ENCODE measurements at places on chromosomes 13 and 19.

- peak; percentile 92 for DNase-seq
These were observed at the start of gene ZNF793 for GRCh38 chr19:37506387-37507166. ZNF793 (plus strand) TSS chr19:37506939; CDS start chr19:37523440, 16,501 bp downstream.

GRCh38 chr13:21010621-21011020, 50.8 kb downstream of the LATS2 start:
- no peak for DNase-seq

DNA sequence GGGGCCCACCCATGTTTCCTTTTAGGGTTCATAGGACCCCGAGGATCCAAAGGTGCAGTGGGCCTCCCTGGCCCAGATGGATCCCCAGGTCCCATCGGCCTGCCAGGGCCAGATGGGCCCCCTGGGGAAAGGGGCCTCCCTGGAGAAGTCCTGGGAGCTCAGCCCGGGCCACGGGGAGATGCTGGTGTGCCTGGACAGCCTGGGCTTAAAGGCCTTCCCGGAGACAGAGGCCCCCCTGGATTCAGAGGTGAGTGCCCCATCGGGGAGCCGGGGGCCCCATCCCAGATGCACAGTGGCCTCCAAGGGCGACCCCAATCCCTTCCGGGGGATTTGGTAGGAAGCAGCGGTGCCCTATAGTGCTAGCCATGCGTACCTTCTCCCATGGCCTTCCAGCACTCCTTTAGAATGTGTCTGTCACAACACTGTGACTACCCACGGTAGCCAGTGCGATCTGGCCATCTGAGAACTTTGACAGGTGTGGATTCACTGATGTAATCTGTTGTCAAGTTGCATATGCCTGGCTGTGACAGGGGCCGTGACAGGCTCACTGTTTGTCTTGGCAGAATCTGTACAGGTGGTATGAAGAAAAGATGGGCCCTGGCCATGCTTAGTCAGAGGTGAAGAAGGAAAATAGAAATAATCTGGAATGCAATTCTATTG, 88.5 kb downstream of the RAB20 start:
- no peak for DNase-seq

GRCh38 chr19:11506101-11506555, 489 bp upstream of the ZNF653 start:
- no peak for DNase-seq

DNA sequence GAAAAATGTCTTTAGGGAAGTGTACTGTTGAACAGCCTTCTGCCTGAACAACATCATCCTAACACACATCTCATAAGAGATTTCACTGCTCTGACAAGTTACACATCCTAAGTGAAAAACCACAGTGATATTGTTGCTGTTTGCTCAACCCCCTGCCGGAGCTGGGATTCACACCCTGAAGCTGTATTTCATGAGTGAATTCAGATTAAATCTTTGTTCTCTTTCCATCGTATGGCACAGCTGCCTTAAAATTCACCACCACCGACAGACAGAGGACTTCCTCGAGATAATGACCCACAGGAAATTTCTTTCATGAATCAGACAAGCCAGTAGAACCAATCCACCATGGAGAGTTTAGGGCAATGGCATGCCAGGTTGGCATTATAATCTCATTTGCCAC, 280.8 kb downstream of the DCT start:
- no peak for DNase-seq

- DNase-seq = no peak
These were observed 1070.6 kb downstream of the PCDH9 start for GRCh38 chr13:66159511-66159910.

DNA sequence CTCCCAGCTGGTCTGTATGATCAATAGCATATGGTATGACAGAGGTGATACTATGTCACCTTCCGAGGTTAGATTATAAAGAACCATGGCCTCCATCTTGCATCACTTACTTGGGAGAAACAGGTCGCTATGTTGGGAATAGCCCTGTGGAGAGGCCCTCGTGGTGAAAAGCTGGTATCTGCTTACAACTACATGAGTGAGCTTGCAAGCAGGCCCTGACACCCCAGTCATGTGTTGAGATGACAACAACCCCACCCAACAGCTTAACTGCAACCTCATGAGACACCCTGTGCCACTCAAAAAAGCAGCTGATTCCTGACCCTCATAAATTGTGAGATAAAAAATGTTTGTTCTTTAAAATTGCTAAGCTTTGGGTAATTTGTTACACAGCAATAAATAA, 18.8 kb downstream of the MTRF1 start:
- no peak for DNase-seq

DNA sequence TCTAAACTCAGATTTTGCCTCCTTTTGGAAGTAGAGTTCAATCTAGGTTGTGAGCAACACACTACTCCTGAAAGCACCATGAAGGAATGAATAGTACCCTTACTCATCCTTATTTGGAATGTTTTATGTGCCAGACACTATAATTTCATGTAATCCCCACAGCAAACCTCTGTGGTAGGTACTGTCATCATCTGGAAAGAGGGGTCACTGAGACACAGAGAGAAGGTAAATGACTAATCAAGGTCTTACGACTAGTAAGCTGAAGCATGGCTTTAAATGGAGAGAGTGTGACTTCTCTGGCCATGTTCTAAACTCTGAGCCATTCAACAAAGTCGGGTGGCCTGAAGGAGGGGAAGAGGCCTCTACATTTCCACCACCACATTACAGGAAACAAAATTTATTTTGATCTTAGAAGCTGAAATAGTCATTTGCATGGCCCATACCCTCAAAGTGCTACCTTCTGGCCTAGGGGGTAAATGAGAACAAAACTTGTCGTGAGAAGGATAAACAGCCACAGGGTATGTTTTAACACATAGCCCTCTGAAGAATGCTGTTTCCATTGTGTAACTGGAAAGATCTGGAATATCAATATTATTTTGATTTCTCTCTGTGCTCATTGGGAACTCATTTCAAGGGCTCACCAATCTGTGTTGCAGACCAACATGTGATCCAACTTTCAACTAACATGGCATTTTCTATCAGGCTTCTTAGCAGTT, 180.8 kb upstream of the RFC3 start:
- no peak for DNase-seq

DNA sequence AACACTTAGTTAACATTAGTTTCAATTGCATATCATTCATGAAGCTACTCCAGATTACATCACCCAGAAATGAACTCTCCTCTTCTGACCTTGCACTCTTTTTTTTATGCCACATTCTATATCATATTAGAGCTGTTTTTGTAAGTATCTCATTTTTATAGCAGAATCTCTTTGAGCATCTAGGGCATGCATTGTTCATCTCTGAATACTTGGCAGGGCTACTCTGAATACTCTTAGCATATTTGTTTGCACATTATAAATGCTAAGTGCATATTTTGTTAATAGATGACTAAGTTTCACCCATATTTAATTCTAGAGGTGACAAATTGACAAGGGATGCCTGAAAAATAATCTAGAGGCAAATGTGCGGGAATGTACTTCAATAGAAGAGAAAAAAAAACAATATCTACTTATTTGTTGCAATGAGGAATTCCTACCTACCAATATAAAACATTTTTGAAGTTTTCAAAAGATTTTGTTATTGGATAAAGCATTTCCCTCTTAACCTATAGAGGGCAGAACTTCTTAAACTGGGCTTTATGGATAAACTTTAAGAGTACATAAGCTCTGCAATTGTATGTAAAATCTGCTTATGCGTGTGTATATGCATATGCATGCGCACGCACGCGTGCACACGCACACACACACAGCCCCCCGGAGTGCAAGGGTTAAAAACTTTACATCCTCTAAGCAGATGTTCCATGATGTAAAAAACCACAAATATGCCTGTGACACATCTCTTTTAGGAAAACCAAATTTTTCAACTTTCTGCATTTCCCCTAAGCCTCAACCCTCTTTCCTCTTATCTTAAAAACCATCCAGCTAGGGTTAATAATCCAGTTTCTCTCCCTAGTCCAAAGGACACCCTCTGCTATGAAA, 73.0 kb upstream of the OXGR1 start:
- DNase-seq = no peak

GRCh38 chr13:77480066-77480465, 55.4 kb upstream of the SCEL start:
- no peak for DNase-seq

GRCh38 chr19:35249848-35250711, 1.3 kb downstream of the LSR start:
- no peak for DNase-seq

- DNase-seq = no peak
These were observed 263.0 kb downstream of the KLF12 start for GRCh38 chr13:73870970-73871935.

DNA sequence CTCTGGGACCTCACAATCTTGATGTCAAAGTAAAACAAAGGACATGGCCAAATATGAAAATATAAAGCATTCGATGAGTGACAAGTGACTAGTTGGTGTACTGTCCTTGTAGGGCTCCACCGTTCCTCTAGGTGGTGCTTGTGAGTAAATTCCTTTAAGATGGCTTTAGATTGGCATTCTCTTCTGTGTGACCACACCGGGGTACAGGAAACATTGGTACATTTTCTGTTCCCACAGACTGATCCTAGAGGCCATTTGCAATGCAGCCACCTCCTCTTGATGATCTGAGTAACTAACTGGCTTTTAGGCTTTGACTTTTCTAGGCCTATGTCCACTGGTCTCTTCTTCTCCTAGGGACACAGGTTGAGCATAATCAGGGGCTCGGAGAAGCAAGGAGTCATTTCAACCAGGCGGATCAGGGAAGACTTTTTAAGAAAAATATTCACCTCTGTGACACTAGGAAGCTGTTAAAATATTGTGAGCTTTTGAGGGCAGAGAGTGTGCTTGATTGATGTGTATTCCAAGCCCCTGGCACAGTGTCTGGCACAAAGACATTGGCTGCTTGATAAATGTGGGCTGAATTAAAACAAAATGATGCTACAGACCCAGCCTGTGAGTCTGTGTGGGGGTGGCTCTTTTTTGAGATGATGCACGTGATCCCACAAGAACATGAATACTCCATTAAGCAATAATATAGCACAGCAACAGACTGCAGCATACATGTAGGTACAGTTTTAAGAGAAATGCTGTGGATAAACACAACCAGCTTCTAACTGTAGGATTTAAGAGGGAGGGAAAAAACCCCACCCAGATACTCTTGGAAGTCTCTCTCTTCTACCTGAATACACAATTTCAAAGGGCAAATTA, 21.0 kb downstream of the EPSTI1 start:
- no peak for DNase-seq

GRCh38 chr13:91539286-91540157, 141.1 kb downstream of the GPC5 start:
- DNase-seq = no peak

DNA sequence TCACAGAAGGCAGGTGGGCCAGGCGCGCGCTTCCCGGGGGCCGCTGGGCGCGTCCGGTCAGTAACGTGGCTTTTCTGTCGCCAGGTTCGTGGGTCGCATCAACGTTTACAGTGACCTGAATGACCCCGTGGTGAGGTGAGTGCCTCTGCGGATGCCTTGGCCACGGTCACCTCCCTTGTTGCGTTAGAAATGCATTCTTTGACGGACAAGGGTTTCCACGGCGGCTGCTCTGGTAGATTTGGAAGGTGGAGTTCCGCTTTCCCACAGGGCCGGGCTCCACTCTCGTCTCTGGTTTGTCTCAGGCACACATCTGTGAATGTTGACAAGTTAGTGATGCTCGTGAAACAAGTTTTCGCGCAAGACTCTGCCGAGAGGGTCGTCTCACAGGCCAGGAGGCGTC, 130.0 kb downstream of the ATP11A start:
- DNase-seq = peak; percentile 18

DNA sequence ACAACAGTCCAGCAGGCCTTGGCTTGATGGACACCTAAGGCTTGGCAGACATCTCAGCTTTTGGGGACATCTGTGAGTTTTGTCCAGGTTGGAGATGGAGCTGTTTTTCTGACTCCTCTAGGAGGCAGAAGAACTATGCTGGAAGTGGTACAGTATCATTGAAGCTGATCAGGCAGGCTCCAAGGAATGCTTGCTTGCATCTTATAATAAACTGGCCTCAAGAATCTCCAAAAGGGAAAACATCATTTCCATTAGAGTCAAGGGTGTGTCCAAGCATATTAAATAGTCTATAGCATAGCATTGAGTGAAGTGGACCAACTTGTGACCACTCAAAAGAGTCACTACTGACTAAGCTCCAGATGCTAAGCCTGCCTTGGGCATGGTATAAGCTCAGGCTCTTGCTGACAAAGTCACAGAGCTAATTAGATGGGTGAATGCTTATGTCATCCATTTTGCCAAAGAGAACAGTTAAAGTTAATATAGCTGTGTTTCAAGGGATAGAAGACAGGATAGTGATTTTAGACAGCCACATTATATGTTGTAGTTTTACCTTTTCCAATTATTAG, 216.0 kb downstream of the DNAJC15 start:
- no peak for DNase-seq

DNA sequence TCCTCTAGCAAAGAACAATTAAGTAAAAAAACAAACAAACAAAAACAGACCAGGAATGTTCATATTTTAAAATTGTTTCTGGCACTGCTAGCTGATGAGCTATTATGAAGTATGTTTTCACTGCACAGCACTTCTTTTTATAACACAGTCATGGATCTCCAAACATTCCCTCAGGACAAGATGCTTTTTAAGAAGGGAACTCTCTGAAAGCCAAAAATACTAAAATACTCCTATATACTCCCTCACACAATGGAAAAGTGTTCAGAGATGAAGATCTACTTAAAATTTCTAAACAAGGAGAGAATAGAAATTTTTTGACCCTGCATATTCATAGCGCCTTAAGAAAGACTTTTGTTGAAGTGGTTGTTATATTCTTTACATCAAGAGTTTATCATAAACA, 926.8 kb downstream of the DIAPH3 start:
- DNase-seq = no peak

- DNase-seq = no peak
These were observed 162.8 kb downstream of the ZIC5 start for GRCh38 chr13:99808786-99809185.

GRCh38 chr19:41787055-41787454, 9.3 kb upstream of the CEACAM3 start:
- DNase-seq = no peak

DNA sequence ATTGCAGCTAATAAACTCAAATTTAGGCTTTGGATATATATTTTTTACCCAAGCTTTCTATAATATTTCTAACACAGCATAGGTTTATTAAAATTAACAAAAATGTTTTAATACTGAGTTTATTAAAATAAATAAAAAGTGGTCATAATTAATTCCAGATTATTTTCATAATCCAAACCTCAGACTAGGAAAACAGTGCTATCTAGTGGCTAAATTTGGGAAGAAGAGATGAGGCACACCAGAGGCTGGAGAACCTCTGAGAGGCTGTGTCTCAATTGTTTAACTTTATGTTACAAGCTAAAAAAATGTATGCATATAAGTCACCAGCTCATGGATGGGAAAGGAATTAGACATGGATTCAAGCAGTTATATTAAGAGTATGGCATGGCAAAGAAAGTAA, 392.5 kb downstream of the DIAPH3 start:
- DNase-seq = no peak

GRCh38 chr13:22090106-22090505, 419.2 kb downstream of the FGF9 start:
- no peak for DNase-seq

All from right forelimb (tissue), 1 donor.